ENCODE measurements at places on chromosomes 4 and X.

GRCh38 chr4:8227771-8228318 is 28.8 kb downstream of the SH3TC1 start:
- no peak for DNase-seq

DNA sequence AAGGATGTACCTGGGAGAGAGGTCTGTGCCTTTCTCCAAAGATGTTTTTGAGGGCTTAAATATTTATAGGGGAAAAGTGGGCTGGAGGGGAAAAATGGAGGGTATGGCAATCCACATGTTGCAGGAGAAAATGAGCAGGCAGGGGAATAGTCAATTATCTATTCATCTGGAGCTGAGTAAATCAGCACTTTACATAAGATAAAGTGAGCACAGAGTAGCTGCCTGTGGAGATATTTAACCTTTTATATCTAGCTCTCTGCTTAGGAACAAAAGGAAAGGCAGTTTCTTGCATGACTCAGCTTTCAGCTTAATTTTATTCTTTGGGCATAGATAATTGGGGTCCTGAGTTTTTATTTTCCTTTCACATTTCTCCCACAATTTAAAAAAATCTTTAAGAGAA is 93.6 kb upstream of the NPY2R start:
- no peak for DNase-seq

GRCh38 chr4:85697854-85698253 is 222.9 kb downstream of the ARHGAP24 start:
- no peak for DNase-seq

- no peak for DNase-seq
Measured at GRCh38 chr4:106541253-106541652, 172.7 kb upstream of the GIMD1 start.

- no peak for DNase-seq
Measured at GRCh38 chr4:53702334-53703266, 111.3 kb upstream of the LNX1 start.

- no peak for DNase-seq
Measured at GRCh38 chr4:143451186-143451585, 62.3 kb upstream of the SMARCA5 start.

- no peak for DNase-seq
Measured at GRCh38 chr4:8905773-8906667, 34.4 kb upstream of the HMX1 start.

DNA sequence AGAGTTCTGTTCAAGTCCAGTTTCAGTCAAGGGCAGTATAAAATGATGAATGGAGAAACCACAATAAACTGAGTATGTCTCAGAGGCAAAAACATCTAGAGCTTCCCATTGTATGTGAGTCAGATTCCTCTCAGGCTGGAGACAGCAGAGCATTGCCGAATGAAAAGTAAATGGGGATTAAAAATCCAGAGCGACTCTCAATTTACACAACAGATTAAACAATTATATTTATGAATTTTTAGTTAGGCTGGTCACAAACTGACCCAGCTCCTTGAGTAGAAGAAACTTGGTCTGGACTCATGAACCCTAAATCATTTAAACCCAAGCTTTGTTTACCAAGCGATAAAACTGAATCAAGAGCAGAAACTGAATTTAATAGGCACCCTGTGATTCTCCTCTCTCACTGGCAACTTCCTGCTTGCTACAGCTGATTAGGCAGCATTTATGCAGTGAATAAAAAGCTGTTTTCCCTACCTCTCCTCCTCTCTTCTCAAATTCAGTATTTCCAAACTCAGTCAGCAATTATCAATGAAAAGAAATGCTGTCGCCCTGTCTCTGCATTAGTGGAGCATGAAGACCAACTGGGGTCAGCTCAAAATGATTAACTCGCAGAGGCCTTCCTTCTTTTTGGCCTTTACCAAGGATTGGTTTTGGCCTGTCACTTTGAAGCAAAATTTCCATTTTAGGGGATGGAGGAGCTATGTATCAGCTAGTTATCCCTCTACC is 568.0 kb downstream of the PDHA2 start:
- DNase-seq = no peak

DNA sequence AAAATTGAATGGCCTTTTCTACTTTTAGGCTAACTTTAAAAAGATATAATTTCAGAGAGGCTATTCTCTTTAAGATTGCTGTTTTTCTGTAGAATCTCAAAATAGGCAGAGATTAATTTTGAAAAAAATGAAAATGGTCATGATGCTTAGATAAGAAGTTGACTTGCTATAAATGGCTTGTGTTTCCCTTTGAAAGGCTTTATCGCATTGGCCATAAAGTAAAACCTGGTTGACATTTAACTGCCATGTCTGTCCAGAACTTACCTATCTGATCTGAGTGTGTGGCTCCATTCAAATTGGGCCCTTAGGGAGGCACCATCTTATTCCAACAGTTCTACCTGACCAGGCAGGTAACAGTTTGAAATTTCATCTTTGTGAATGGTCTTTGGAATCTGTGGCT is 56.1 kb downstream of the AFF2 start:
- no peak for DNase-seq

DNA sequence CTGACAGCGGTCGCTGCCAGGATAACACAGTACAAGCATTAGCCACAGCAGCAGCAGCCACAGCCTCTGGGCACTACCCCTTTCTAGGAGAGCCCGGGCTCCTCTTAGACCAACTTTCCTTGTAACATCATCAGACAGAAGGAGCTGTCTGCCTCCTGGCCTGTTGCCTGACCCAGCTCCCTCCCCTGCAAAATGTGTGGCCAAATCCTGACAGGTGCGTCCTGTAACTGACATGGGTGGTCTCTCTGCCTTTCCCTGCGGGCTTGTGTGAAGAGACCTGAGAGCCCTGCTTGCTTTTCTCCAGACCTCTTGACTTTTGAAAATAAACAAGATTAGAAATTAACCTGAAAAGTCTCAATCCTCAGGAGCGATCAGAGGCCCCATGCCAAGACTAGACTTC is 824.9 kb downstream of the RAPGEF2 start:
- no peak for DNase-seq

DNA sequence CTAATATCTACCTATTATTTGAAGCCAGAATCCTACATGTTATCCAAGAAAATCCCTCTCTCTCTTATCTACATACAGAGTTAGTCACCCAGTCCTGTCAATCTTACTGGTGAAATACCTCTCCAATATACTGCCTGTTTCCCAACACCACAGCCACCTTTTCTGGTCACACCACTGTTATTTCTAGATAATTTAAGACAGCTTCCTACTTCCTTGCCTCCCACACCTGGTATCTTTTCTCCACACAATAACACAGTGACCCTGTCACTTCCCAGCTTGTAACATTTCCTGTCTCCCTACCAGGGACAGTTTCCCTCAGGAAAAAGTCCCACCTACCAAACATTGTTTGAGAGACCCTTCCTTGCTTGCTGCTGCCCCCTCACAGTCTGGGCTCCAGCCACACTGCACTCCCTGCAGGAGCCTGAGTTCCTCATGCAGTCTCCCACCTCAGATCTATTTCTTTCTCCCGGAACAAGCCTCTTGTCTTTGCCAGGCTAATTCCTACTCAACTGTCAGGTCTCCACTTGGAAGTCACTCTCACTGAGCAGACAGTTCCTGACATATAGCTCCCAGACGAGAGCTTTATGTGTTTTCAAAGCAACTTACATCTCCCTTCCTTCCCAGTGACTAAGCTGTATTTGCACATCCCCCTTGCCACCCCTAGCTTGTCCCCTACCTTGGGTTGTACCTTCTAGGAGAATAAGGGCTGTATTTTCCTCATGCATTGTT is 73.6 kb upstream of the QRFPR start:
- DNase-seq = no peak

DNA sequence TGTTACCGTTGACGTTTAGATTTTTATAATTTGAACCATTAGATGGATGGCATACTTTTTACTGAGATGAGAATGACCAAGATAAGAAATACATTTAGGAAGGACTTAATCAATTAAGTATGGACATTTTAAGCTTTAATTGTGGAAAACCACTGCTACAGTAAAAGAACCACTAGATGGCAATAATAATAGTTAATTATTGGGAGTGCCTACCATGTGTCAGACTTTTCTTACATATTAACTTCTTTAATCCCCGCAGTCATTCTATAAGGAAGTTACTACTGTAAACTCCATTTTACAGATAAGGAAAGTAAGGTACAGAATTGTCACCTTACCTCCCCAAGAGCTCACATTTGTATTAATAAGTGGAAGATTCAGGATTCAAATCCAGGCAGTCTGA is 48.5 kb upstream of the MYOZ2 start:
- DNase-seq = no peak

DNA sequence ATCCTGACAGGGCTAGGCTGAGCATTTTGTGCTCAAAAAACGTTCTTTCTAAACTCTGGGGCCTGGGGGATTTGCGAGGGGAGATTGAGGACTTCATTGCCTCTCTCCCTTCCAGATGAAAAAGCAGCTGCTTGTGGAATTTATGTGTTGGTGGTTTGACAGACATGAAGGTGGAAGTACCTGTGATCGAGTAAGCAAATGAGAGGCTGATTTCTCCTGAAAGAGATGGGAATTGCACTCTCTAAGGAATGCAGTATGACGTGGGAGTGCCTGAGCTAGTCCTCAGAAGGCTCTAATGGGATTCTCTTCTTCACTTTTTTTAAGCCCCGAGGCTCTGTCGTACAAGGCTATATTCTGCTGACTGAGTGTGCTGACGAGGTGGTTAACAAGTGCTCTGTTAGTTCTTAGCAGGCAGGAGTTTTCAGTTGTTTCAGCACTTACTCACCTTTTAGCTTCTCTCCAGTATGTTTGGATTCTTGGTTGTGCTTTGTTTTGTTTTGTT is 426.8 kb upstream of the CNKSR2 start:
- no peak for DNase-seq

GRCh38 chrX:110397904-110398303 is 39.3 kb downstream of the RTL9 start:
- DNase-seq = no peak

- DNase-seq = no peak
Measured at GRCh38 chr4:7708981-7709380, 230.7 kb downstream of the AFAP1 start.

DNA sequence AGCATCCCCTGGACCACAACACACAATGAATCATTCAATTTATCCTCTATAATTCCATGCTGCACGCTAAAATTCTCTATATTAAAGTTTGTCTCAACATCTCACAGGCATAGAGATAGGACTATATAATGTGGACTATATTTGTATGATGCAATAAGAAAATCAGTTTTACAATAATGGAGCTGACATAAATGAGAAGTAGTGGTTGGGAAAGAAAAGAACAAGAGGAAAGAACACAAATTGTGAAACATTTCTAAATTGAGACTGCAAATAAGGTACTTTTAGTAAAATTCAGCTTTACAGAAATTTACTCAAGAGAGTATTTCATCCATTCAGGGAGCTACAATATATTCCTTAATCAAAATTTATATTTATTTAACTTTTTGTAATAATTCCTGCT is 120.4 kb downstream of the ARAP2 start:
- no peak for DNase-seq
